ENCODE measurements at places on chromosomes 11 and 22.

DNA sequence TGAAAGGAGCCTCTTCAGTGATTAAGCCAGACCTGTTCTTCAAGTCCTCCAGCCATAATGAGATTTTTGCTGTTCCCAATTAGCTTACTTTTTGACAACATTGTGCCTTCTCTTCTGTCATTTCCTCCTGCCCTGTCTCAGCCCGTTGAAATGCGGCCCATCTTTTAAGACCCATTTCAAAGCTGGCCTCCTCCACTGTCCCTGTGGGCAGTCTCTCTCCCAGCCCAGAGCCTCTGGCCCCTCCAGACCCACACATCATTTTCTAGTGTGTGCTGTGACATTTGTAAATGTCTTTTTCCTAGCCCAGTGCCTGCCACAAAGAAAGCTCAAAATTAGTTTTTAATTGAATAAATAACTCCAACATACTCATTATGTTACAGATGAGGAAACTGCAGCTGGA lies 70.9 kb downstream of the BUD13 start:
- DNase-seq = no peak

- no peak for DNase-seq
Measured at GRCh38 chr11:134749040-134749839, 337.2 kb upstream of the B3GAT1 start.

- DNase-seq = no peak
Measured at GRCh38 chr11:115980337-115981103, 476.3 kb upstream of the CADM1 start.

DNA sequence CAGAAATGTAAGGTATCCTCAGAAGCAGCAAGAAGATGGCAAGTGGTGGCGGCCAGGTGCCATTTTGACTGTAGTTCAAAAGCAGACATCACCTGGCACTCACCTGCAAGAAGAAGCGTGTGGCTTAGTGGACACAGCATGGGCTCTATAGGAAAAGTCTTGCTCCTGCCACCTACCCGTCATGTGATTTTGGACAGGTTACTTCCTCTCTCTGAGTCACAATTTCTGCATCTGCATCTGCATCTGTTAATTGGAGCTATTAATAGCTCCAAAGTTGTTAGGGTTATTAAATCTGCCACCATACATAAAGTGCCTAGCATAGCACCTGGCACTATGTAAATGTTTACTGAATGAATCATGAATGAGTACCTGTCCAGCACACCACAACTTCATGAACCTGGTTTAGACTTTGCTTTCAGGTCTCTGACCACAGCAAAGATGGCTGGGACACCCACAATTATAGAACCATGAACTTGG lies 16.8 kb downstream of the RAB30 start:
- no peak for DNase-seq

DNA sequence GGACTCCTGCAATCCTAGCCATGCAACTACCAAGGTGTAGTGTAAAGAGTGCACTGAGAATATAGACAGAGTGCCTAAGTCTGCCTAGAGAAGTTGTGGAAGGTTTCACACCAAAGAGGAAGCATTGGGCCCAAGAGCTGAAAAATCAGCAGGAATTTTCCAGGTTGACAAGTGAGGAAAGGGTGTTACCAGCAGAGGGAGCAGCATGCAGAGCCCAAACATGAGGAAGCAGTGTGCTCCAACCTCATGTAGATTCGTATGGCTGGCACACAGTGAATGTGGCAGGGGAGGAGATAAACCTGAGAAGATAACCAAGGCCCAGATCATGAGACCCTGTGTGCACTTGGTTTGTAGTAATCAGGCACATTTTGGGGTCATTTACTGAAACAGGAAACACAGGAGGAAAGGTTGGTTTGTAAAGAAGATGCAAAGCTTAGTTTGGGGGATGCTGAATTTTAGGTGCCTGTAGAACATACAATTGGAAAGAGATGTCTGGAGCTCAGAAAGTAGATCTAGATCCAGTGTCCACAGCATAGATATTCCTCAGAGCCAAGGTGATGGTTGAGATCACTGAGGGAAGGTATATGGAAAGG lies 1.7 kb downstream of the HPX start:
- peak; percentile 64 for DNase-seq

GRCh38 chr22:20205964-20206708 lies 55.3 kb upstream of the CCDC188 start:
- no peak for DNase-seq

- no peak for DNase-seq
Measured at GRCh38 chr11:130100381-130101095, 30.8 kb downstream of the APLP2 start.

GRCh38 chr22:50524676-50525103 lies 708 bp downstream of the SCO2 start:
- peak; percentile 76 for DNase-seq

DNA sequence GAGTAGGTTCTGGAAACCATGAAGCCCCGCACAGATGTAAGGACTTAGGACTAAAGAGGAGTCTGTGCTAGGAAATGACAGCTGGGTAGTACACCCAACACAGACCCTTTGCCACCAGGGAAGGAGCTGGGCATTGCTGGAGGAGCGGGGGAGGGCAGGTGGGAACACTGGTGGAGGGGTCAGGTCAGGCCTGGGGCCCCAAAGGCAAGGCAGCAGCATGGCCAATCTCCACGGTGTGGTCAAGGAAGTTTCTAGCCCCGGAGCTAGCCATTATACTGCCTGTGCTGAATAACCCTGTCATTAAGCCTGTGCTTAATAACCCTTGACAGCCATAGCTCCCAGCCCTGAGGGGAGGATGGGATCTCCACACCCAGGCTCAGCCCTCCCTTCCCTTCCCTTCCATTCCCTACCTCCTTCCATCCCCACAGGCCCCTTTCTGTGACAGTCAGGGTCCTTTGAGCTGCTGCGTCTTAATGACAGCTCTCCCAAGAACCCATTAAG lies 2.1 kb downstream of the TMPRSS4 start:
- no peak for DNase-seq

GRCh38 chr11:134027671-134028070 lies 41.2 kb upstream of the JAM3 start:
- no peak for DNase-seq

- DNase-seq = no peak
Measured at GRCh38 chr22:30087611-30088010, 7.3 kb downstream of the HORMAD2 start.

DNA sequence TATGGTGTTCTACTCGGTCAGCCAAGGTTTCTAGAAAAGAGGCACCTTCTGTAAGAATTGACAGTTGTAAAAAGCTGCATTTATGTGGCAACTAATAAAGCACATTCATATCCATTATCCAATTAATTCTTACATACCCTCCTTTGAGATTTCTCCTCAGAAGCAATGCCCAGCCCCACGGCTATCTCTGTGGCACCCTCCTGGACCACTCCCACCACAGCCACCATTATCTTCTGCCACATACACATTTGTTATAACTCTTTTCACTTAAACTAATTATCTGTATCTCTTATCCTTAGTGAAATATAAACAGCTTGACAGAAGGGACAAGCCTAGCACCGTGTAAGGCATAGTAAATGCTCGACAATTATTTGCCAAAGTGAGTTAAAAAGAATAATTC lies 48.5 kb downstream of the PAK1 start:
- no peak for DNase-seq

DNA sequence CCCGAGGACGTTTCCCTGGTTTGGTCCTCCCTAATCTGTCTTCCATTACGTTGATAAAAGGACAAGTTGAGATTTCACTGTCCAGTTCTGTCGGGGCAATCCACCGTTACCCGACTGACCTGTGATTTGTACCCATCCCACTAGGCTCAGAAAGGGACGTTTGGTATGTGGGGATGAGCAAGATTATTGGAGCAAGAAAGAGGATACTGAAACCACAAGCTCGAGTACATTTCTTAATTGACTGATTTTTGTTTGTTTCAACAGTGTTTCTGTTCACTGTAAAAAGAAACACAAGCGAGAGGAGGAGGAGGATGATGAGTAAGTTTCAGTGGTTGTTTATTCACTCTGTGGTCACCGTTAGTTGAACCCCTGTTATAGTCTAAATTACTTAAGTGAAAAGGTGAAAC lies 969 bp downstream of the CCDC117 start:
- DNase-seq = peak; percentile 46

DNA sequence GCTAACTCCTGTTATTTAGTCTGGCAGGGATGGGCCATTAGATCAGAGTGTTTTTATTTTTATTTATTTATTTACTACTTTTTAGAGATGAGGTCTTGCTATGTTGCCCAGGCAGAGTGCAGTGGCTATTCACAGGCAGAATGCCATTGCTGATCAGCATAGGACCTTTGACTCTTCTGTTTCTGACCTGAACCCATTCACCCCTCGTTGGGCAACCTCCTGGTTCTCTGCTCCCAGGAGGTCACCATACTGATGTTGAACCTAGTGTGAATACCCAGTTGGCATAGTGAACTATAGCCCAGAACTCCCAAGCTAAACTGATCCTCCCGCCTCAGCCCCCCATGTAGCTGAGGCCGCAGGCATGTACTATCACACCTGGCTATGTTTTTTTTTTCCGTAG lies 16.5 kb upstream of the CECR2 start:
- no peak for DNase-seq

DNA sequence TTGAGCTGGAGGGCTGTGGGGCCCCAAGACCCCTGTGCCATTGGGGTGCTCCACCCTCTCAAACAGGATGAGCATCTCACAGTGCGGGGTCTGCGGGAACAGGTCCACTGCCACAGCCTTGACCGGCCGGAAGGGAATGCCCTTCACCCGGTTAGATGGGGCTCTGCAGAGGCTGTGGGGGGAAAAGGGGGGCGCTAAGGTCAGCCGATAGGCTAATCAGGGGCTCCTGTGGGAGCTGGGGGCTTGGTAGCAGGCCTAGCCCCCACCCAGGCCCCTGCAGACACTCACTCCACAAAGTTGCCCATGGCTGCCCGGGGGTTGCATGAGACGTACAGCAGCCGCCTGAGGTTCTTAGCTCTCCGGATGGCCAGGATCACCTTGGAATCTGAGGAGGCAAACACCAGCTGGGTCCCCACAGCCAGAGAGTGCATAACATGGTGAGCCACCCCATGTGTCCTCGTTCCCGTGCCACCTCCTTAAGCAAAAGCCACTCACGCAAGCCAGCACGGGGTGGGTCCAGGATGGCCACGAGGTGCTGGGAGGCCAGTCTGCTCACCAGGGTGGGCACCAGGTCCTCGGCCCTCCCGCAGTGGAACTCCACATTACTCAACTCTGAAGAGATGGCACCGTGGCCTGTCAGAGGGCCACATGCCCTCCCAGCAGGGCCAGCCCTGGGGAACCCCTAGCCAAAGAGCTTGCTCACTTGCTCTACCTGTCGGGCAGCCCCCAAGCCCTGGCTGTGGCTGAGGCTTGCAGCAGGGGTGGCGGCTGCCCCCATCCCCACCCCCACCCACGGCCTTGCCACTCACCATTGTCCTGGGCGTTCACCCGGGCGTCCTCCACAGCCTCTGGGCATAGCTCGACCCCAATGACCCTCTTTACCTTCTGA lies 3.0 kb upstream of the RANBP1 start:
- DNase-seq = no peak

GRCh38 chr22:19402642-19403191 lies 28.8 kb downstream of the HIRA start:
- DNase-seq = no peak

DNA sequence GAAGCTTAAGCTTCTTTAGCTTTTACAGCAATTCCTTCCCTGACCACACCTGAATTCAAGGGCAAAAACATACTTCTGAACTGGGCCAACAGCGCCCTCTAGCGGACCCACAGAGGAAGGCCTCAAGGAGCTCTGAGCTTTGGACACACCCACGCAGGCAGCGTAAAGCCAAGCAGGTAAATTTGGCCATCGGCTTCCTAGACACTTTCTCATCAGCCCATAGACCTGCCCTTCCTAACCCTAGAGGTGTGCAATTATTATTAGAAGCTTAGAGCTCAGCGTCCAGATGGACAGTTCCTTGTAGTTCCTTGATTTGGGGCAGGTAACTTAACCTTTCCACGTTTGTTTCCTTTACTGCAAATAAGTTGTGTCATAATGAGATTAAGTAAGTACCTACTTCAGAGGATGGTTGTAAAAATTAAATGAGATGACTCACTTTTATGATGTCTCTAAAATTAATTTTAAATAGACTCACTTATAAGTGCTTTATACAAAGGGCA lies 25.7 kb upstream of the HMGXB4 start:
- DNase-seq = peak; percentile 66

DNA sequence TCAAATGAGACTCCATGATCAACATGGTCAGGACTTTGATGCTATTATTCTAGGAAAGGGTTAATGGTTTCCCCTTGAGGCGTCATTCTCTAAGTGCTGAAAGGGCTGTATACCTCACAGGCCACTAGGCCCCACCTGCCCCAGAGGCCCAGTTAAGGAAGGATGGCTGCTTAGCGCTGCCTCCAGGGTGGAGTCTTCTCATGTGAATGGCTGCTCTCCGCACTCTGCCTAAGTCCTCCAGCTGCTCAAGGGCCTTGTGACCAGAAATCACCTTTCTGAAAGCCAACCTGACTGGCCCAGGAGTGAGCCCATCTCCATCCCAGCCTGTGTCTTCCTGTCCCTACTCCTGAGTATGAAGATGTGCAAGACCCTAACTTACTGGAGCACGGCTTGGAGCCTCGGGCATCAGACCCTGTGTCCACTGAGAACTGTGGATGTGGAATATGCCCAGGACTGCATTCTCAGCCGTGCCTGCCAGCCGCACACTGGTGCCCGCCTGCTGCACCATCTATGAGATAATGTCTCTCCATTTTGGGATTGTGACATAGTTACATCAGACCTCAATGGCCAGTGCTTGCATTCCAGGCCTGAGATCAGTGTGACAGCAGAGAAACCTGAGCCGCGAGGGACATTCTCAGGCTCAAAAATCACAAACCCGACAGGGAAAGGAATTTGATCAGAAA lies 51.0 kb downstream of the SNX19 start:
- DNase-seq = no peak

DNA sequence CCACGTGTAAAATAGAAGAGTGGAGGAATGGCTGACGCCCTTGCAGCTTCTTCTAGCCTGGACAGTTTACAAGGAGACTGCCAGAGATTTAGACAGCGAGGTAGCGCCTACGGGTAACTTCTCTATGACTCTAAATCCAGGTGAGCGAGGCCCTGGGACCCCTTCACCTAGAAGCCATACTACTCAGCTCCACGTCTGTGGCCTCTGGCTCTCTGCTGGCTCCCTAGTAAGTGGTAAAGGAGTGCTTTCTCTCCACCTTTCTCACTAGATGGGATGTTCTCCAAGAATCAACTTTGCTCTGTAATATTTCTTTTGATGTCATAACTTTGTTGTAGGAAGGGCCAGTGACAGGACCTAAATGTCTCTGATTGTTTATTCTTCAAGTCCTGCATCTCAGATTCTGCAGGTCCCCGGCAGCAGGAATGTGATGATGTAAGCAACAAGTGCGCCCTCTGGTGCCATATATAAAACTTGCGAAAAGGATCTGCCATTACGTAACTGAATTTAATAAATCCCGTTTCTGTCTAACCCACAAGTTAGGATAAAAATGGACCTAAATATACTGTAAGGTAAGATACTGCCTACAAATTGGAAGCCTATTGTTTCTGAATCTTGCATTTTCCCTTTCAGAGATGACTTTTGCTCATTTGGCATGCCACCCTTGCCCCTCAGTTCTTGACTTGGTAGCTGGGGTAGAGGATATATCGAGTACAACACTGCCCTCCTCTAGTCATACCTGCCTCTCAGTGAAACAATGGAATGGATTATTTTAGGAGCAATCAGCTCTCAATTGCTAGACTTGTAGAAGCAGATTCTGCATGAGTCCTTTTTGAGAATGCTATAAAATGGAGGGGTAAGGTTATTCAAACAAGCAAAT lies 11.0 kb upstream of the PTPN5 start:
- peak; percentile 36 for DNase-seq

Measured in HuH-7 (cell line).